ENCODE measurements at places on chromosomes 1 and 21.

GRCh38 chr1:41862384-41863221 is 56.1 kb downstream of the HIVEP3 start:
- peak; percentile 56 for DNase-seq

DNA sequence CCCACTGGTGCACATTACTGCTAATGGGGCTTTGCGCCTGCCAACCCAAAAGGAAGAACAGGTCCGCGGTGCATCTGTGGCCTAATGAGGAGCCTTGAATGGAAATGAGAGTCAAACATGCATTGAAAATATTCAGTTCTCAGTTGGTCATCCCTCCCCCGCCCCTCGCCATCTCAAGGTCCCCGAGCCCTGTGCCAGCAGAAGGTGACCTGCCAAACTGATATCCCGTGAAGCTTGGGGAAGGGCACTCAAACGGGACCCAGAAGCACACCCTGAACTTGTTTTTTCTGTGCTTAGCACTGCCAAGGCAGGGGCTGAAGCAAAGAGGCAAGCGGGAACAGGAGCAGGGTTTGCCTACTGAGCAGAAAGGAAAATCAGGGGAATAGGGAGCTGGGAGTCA is 67.9 kb upstream of the ZNF648 start:
- no peak for DNase-seq

- DNase-seq = no peak
Observed at GRCh38 chr1:228497817-228498216, 10.6 kb downstream of the RNF187 start.

GRCh38 chr1:172766462-172766861 is 107.6 kb downstream of the FASLG start:
- DNase-seq = no peak

DNA sequence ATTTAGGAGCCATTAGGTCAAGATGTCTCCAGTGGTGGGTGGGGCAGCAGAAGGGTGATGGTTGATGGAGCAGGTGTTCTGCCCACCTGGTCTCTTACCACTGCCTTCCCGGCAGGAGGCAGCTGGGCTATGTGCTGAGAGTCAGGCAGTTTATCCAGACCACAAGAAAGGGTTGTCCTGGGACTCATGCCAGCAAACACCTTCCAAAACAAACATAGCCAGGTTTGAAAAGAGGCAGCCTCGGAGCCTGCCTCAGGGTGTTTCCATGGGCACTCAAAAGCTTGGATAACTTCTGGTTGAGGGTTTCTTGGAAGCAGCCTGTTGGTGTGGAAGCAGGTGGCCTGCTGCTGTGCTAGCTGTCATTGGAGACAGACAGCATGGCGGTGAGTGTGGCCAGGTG is 187.2 kb downstream of the PCP4 start:
- no peak for DNase-seq

GRCh38 chr1:12048372-12048771 is 14.7 kb upstream of the TNFRSF8 start:
- no peak for DNase-seq

GRCh38 chr1:237186675-237187074 is 144.7 kb downstream of the RYR2 start:
- DNase-seq = no peak

DNA sequence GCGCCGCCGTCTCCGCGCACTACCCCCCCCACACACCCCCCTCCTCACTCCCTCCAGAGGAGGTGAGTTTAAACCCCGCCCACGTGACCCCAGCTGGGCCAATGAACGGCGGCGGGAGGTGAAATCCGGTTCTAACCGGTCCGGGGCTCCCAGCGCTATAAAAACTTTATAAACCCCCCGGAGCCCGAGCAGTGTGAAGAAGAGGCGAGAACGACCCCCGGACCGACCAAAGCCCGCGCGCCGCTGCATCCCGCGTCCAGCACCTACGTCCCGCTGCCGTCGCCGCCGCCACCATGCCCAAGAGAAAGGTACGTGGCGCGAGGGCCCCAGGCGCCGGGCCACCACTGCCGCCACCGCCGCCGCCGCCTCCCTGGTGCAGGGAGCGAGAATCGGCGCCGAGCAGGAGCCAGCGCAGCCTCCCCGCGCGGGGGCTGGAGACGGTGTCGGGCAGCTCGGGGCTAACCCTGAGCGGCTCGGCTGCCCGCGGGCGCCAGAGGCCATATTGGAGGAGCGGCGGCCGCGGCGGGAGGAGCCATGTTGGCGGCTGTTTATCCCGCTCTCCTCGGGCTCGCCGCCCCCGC is at the start of gene HMGN2:
Gene HMGN2, plus strand, starts transcription at position 121 of the 581 bp plus-strand sequence. Its CDS starts 173 bp downstream, at position 294.
- DNase-seq = peak; percentile 80

All from HTR-8/SVneo (cell line).